WTC11 (cell line): ENCODE measurements at places on chromosomes 6 and 20.

- DNase-seq, result no peak
These were observed 77.8 kb upstream of the TGM3 start for GRCh38 chr20:2217857-2218539.

DNA sequence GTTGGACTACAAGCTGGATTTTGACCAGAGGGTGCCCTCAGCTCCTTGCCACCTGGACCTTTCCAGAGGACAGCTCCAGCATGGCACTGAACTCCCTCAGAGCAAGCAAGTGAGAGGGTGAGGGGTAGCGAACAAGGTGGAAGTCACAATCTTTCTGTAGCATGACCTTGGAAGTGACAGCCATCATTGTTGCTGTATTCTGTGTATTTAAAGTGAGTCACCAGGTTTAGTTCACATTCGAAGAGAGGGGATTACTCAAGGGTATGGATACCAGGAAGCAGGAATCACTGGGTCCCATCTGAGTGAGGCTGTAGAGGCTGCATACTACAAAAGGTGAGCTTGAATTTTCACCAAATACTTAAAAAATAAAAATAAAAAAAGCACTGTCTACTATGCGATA lies 280.0 kb upstream of the SPTLC3 start:
- no peak for DNase-seq

- DNase-seq, result no peak
These were observed 654.0 kb downstream of the COL12A1 start for GRCh38 chr6:74551896-74552295.

- no peak for DNase-seq
These were observed 167.3 kb downstream of the TRMT11 start for GRCh38 chr6:126153661-126154060.

DNA sequence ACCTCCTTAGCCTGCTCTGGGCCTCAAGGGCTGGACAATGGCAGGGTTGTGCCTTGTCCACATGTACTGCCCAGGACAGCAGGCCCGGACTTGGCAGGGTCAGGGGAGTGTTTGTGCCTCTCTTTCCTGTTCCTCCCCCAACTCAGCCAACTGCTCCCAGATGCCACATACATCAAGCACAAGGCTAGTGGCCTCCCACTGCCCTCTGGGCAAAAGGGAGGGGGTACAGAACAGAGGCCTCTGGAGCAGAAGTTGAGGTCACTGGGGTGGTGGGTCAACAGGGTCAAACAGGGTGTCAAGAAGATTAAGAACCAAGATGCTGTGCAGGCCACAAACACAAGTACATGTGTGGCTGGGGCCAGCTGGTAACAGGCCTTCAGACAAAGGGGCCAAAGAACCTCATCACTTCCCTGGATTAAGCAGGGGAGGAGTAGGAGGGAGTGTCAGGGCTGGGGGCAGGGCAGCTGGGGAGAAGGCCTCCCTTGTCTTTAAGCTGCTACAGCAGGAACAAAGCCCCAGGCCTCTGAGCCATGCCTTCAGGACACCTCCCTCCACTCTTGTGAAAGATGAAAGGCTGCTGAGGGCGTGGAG lies 36.0 kb downstream of the KCNK5 start:
- no peak for DNase-seq
